ENCODE measurements at places on chromosomes 7 and 10.

DNA sequence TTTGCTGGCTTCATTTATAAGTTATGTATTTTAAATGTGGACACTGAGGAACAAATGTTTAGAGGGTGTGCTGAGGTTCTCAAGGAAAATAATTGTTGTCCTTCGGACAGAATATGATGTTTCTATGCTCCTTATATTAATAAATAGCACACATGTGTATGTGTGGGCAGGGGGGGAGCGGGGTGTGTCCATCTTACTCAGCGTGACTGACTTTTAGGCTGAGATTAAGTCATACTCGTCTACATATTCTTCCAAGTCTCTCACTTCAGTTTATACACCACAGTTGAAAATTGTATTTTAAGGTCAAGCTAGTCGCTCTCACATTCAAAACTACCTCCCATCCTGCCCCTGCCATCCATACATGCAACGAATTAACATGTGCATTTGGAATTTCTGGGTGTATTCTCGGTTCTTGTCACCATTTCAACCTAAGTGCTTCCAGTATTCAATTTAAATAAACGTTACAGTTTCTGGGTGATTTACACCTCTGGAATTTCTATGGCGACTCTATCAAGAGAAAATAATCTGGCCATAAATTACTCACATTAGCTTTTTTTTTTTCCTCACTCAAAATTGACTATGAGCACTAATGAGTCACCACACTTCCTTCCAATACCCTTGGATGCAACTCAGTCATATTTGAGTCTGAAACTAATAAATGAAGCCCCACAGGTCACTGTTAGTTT lies 3.3 kb downstream of the PCDH15 start:
- DNase-seq: no peak

DNA sequence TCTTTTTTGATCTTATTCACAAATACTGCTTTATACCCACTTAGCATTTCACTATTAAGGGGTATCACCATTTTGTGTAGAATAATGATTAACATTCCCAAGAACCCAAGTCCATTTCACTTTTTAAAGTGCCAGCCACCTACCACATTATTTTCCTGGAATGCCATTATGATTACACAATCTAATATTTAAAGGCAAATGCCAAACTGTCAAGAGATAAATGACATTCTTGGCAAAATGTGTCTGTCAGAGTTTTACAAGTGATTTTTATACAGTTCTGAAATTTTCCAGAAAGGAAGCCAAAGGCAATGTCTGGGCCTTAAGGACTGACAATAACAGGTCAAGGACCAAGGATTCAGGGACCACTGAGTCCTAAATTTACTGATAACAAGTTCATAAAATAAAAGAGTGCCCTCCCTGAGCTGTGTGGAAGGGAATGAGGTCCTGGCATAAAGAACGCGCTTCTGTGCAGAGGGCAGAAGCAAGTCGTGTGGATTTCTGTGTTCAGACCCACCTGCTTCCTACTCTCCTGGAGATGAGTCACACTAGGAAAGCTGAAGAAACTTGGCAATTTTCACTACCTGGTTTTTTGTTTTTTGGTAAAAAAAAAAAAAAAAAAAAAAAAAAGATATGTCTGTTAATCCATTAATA lies 66.5 kb downstream of the UBE2H start:
- no peak for DNase-seq

- DNase-seq: no peak
Measured at GRCh38 chr7:155229548-155230168, 68.0 kb upstream of the INSIG1 start.

DNA sequence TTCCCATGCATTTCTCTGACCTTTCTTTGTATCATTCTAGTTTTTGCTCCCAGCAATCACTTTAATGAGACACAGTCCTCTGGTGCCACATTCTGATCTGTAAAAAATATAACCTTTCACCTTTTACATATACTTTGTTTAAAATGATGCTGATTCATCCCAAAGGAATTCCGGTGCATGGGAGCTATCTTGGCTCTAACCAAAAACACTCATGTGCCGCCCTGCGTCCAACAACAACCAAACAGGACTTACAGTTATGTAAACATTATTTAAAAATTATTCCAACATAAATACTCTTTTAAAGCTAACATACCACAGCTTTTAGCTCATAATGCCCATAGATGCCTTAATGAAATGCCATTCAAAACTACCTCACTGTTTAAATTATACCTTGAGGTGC lies 7.7 kb upstream of the OPALIN start:
- DNase-seq: no peak

GRCh38 chr10:34916314-34916713 lies 101.2 kb upstream of the PARD3 start:
- DNase-seq: no peak

Measured in NCI-H1105 (cell line).